Colonic mucosa (tissue), 4 donors: ENCODE measurements at places on chromosomes 5 and 9. TPM values are rescaled to one million over a fixed set of nuclear protein-coding genes. Genes with fewer than 3 reads are reported as not detected.

GRCh38 chr9:37549527-37549926 lies 26.7 kb downstream of the FBXO10 start:
- H3K4me1 ChIP-seq = no peaks in the 10 kb centered on the region
- H3K27ac ChIP-seq = no peak overlapping the region
- no peaks in the 10 kb centered on the region for H3K27me3 ChIP-seq
- H3K36me3 ChIP-seq = no peaks in the 10 kb centered on the region

DNA sequence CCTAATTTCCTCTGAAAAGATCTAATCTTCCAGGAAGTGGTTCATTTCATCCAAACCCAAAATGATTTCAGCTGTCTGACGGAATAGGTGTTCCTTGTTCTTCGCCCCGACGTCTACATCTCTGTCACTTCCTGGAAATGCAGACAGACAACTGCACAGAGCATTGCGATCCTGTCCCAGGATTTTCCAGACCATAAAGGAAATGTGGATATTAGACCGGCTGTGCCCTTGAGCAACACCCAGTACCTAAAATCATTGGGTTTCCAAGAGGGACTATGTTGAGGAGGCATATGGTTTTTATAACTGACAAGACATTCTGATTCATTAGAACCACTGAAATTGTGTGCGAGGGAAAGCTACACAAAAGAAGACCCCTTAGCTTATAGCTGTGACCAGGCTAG lies 74.2 kb downstream of the MSX2 start:
- H3K36me3 ChIP-seq = no peaks in the 10 kb centered on the region
- no peak for DNase-seq
- H3K27ac ChIP-seq = no peak overlapping the region
- no peaks in the 10 kb centered on the region for H3K4me1 ChIP-seq
- no peak overlapping the region for H3K4me3 ChIP-seq

- H3K27ac ChIP-seq = no peak overlapping the region
- H3K27me3 ChIP-seq = no peaks in the 10 kb centered on the region
- no peak overlapping the region for H3K4me3 ChIP-seq
- DNase-seq = no peak
- no peaks in the 10 kb centered on the region for H3K4me1 ChIP-seq
Observed at GRCh38 chr5:109701792-109702191, 12.1 kb downstream of the MAN2A1 start.

Gene OBP2B
- not detected for total RNA-seq
